ENCODE measurements at places on chromosomes 7 and 10.

GRCh38 chr10:29160150-29160617 lies 128.7 kb upstream of the LYZL1 start:
- DNase-seq, result no peak

DNA sequence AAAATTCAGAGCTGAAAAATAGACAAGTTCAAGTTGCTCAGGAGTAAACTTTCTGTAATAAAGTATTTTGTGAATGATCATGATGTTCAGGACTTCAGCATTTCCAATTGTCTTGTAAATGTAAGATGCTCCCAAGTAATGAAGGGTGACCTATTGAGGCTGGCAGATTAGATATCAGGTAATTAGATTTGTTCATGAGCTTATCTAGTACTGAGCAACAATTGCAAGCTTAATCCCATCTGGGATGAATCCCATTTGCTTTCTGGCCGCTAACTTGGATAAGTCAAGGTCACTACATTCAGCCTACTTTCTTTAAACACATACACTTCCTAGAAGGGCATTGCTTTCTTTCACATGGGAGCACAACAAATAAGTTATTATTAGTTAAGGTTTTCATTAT lies 82.4 kb upstream of the ITGB1 start:
- DNase-seq, result no peak

- no peak for DNase-seq
These were observed 162.8 kb upstream of the ZMIZ1 start for GRCh38 chr10:78905957-78906308.

DNA sequence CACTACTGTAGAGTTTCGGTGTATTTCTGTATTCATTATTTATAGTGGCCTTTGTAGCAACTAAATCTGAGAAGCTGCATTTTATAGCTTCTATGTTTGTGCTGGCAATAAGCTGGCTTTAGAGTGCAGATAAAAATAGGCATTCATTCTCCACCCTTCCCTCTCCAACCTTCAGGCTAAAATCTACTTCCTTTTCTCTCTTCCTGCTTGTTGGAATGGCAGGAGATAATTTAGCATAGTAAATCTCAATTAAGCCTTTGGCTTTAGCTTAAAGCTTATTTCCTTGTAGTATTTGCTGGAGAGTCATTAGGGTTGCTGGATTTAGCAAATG lies 58.5 kb downstream of the CPVL start:
- no peak for DNase-seq

GRCh38 chr10:100997360-100998182 lies 2.0 kb upstream of the LZTS2 start:
- DNase-seq, result no peak

DNA sequence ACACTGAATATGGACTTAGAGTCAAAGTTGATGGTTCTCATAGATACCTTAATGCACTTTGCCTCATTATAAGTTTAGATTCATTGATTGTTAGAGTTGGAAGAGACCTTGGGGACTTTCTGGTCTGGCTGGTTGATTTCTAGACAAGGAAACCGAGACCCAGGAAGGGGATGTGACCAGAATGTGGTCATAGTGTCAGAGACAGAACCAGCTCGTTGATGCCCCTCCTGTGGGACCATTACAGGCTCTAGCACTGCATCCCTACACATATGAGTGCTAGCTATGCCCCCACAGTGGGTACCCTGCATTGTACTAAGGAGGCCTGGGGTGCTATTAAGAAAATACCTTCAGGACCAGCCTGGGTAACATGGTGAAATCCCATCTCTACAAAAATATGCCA lies 306.6 kb downstream of the CAMK1D start:
- DNase-seq, result no peak

- DNase-seq, result peak; percentile 36
These were observed at the start of gene SMARCD3 for GRCh38 chr7:151248346-151249033. Gene SMARCD3 (minus strand): TSS chr7:151248694. CDS start chr7:151248562, 132 bp downstream.

DNA sequence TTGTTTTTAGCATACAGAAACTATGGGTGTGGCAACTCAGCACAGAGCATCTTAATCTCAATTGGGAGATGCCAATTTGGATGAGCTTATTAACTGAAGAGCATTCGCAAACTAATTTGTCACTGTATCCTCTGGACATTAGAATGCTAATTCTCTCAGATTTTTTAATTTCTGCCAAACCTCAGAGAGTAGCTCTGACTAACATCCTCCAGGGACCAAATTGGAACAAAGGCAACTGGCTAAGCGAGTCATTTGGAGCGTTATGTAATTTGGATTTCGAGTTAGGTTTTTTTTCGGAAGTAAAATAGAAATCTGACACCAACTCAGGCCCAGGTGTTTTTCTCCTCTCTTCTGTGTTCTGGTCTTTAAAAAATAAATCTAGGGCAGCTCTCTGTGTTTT lies 201.9 kb downstream of the BMPER start:
- DNase-seq, result no peak

GRCh38 chr7:79880312-79880711 lies 254.3 kb upstream of the GNAI1 start:
- peak; percentile 42 for DNase-seq

- no peak for DNase-seq
These were observed 1.5 kb downstream of the FHIP2A start for GRCh38 chr10:114823077-114823463.

- no peak for DNase-seq
These were observed 5.9 kb upstream of the LDB3 start for GRCh38 chr10:86662186-86663045.

DNA sequence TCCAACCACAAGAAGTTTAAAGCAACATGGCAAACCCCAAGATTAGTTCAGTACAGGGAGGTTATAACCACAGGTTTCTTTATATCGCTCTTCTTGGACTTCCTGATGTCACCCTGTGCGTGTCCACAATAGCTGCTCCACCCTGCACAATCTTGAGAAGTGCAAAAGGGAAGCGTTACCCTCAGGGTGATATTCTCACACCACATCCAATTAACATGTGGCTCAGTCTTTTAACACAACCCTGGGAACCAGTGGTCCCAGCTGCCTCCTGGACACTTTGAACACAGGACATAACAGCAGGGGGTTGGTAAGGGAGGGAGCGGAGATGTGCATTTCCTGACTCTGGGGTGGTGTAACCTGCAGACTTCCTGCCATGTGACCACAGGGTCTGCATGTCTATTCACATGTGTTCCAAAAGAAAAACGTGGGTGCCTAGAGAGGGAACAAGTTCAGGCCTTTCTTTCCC lies 64.6 kb downstream of the GSAP start:
- DNase-seq, result no peak

- no peak for DNase-seq
These were observed 238.9 kb upstream of the PLXNA4 start for GRCh38 chr7:132815130-132815529.

DNA sequence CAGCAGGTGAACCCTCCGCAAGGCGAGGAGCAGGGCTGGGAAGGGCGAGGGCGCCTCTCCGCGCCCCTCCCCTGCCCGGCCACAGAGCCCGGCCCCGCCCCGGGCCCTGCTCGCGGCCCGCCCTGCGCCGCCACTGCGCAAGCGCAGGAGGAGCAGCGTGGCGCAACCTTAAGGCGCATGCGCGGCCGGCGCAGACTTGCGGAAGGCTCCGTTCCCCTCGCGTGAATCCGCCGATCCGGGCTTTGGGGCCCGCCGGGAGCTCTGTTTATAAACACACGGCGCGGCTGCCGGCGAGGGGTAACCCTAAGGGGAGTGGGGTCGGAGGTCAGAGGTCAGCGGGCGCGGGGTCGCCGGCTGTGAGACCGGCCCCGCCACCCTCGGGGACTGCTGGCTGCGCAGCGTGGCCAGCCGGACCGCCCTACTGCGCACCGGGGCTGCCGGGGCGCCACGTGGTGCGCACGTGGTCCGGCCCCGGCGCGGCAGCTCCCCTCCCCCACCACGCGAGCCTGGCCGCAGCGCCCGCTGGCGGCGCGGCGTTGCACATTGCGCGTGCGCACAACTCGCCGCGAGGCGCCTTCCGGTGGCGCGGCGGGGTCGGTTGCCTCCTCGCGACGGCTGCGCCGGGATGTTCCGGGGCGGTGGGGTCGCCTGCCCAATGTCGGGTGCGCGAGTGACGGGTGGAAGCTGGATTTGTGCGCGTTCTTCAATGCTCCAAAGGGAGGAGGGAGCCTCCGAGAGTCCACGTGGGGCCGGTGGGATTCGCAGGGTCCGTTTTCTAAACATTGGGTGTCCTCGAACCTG lies 40.2 kb upstream of the FOXK1 start:
- peak; percentile 27 for DNase-seq

DNA sequence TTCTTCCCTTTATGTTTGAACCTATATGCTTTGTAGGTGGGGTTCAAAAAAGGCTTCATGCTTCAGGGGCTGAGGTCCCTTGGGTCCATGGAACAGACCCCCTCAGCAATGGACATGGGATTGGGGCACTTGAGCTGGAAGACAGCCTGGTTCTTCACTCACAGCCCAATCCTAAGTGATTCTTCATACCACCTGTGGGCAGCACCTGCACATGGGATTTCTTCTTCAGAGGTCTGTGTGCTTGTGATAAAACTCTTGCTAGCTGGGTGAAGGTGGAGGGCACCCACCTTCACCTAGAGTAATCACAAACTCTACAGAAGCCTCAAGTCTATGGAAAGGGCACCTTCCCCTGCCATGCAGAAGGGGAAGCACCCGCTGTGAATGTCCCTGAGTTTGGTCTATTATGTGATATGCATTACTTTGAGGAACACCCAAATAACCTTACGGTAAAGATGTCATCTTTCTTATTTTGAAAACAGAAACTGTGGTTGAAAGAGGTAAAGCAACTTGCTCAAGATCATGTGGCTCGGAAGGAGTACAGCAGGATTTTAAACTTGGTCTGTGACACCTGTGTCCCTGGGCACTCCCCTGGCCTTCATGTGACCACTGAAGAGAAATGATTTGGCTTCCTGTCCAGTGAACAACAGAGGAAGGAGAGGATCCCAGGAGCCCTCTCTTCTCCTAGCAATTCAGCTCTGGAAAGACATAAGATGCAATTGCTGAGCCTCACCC lies 469.5 kb upstream of the ZMIZ1 start:
- DNase-seq, result no peak

DNA sequence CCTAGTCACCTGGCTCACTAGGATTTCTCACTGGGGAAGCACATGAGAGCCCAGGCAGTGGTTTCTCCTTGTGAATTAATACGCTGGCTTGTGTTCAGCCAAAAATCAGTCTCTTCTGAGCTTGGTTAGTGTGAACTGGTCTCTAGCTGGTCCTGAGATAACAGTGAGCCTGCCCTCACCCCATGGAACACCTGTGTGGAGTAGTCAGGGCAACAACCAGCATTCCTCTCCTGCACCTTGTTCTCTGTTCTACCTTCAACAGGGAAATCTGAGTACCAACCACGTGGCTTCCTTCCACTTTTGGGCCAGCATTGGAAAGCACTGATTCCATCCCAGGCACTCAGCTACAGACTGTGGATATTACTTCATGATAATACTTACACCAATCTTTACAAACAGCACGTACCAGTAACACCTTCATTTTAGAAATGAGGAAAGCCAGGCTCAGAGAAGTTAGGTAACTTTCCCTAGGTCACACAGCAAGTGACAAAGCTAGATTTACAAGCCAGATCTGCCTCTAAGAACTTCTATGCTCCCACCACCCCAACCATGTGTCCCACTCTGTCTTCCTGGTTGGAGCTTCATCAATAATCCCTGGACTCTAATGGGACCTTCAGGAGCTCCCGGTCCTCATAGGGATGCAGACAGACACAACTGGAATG lies 106.6 kb downstream of the GRID1 start:
- DNase-seq, result no peak

- no peak for DNase-seq
These were observed 329.4 kb downstream of the OTUD1 start for GRCh38 chr10:23768281-23768680.

DNA sequence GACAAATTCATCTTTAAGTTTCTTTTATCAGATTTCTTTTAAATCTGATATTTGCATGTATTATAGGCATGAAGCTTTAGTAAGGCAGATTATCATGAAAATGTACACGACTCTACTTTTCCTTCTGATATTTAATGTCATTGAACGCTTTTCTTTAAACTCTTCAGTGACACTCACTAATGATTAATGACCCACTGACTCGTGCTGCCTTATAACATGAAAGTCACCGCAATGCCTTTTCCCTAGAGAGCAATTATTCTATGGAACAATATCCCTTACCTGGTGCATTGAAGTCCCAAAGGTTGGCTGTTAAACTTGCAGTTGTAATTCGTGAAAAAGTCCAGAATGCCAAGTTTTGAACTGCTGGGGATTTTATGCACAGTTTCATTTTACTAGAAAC lies 33.4 kb upstream of the HGF start:
- no peak for DNase-seq

- DNase-seq, result no peak
These were observed 114.6 kb downstream of the PIP4K2A start for GRCh38 chr10:22599636-22600228.

DNA sequence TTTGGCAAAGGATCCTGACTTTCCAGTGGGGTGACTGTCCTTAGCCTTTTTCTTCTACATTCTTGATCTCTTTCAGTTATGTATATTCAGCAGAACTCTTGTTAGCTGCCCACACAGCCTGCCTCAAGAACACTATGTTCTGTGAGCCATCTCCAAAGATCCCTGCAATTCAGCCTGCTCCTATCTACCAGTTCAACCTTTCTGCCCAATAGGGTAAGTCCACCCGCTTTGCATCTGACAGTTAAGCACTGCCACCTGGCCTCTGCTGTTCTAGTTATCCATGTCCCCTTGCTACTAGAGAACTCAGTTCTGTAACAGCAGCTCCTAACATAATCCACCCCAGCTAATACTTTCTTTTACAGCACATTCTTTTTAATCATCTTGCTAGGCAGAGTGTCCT lies 13.5 kb downstream of the OR9A2 start:
- no peak for DNase-seq

- no peak for DNase-seq
These were observed 595.4 kb downstream of the GALNT17 start for GRCh38 chr7:71727347-71727746.

DNA sequence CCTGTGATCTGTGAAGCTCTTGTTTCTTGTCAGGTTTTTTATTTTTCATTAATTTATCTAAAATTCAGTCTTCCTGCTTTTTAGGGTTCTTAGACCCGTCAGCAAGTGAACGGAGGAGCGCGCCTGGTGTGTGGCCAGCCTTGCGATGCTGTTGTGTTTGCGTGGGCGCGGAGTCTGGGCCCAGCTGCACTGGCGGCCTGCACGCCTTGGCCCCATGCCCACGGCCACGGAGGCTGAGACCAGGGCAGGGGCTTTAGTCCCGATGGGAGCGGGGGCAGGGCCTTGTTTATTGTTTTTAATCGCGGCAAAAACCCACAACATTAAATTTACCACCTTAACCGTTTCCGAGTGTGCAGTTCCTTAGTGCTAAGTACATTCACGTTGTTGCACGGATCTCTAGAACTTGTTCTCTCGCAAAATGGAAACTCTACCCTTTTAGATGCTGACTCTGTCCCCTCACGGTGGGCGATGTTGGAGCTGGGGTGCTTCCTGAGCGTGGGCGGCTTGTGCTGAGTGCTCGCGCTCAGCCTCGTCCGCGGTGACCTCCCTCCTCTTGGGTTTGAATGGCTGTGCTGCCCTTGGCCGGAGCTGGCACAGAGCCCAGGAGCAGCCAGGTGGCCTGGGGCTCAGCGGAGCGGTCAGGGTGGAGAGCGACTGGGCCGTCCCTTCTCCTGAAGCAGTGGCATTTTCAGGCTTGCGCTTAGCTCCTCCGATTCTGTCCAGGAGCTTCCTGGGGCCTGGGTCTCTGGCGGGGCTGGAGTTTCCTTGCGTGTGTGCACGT lies 69.1 kb downstream of the INPP5A start:
- no peak for DNase-seq

- peak; percentile 25 for DNase-seq
These were observed at the start of gene SPAG6 for GRCh38 chr10:22345301-22346095. Gene SPAG6 (plus strand): TSS chr10:22345496. CDS start chr10:22345612, 116 bp downstream.
